ENCODE measurements at places on chromosomes 4 and X. TPM values are rescaled to one million over a fixed set of nuclear protein-coding genes. Genes with fewer than 3 reads are reported as not detected.

- no peak for DNase-seq
These were observed 20.9 kb downstream of the HNRNPD start for GRCh38 chr4:82352825-82353366.

DNA sequence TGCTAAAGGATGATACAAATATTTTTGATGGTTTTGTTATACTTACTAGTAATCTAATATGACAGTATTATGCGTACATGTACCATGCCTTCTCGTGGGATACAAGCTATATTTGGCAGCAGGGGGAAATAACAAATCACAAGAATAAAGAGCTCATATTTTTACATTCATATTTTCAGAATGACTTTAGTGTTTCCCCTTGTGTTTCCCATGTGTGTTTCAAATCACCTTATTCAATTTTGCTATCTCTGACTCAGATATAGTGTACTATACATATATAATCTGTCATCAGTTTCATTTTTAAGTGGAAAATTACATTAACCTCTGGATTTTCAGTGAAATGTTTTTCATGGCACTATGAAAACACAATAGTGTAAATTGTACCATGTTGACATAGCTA, 146.8 kb downstream of the RPA4 start:
- DNase-seq: no peak

DNA sequence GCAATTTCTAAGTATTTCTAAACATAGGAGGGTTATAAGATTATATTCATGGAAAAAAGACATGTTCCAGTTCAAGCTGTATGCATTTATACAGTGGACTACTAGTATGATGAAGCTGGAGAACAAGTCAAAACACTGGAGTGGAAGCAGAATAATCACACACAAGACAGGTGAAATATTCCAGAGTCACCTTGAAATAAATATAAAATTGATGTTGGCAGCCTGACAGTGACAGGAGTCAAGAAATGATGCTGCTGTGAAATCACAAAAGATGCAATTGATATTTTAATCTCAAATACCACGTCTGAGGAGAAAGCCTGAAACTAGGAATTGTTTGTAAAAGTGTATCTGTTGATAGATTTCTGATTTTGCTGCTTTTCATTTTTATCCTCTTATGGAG, 667.3 kb downstream of the IL1RAPL1 start:
- no peak for DNase-seq

TRAPPC2 gene
- 76.6 TPM for total RNA-seq

SPACA5 gene
- total RNA-seq: not detected

ZNF185 gene
- total RNA-seq: 2.4 TPM

AFP gene
- not detected for total RNA-seq

ANXA10 gene
- total RNA-seq: not detected

SYTL5 gene
- 4.9 TPM for total RNA-seq
